Activated CD4-positive, alpha-beta memory T cell treated with anti-CD3 and anti-CD28 coated beads for 36 hours (primary cell): ENCODE measurements at places on chromosomes 6 and 20.

DNA sequence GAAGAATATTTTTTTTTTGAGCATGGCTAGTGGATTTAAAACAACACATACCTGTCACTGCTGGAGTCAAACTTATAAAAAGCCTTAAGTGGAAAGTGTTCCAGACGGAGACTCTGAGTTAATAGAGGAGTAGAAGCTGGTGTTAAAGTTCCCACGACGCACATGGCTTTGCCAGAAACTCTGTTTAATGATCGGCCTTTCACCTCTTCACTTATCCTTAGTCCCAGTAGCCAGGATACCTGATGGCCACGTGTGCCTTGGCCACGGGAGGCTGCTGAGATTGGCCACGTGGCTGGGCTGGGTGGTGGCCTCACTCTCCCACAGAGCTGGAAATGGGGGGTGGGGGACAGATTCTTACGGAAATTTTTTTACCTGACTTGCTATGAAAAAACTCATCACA is 333.1 kb downstream of the ZFAND3 start:
- H3K4me1 ChIP-seq, result no peaks in the 10 kb centered on the region
- DNase-seq, result no peak
- no peaks in the 10 kb centered on the region for H3K27me3 ChIP-seq
- no peak overlapping the region for H3K4me3 ChIP-seq
- H3K36me3 ChIP-seq, result peaks cover 4% of the 10 kb centered on the region

- no peak for DNase-seq
- H3K4me3 ChIP-seq, result no peak within 1 kb of the TSS
- no peaks in the 10 kb centered on the region for H3K4me1 ChIP-seq
- H3K27me3 ChIP-seq, result peaks cover 57% of the 10 kb centered on the region
- no peaks in the 10 kb centered on the region for H3K36me3 ChIP-seq
These were observed at the start of gene CDH4 for GRCh38 chr20:61251529-61252393. Gene CDH4 (plus strand): TSS chr20:61252261.

- H3K27me3 ChIP-seq, result peaks cover 15% of the 10 kb centered on the region
- no peaks in the 10 kb centered on the region for H3K4me1 ChIP-seq
- DNase-seq, result no peak
These were observed 85.5 kb downstream of the BMP7 start for GRCh38 chr20:57180954-57181353.

- no peak overlapping the region for H3K27ac ChIP-seq
- H3K27me3 ChIP-seq, result peaks cover 78% of the 10 kb centered on the region
- H3K4me3 ChIP-seq, result peak overlapping the region; percentile 20
- H3K4me1 ChIP-seq, result peaks cover 44% of the 10 kb centered on the region
- H3K36me3 ChIP-seq, result no peaks in the 10 kb centered on the region
- DNase-seq, result peak; percentile 14
These were observed 3.4 kb upstream of the TUBB2B start for GRCh38 chr6:3230900-3231246.

GRCh38 chr6:40912158-40912946 is 126.7 kb downstream of the UNC5CL start:
- peaks cover 13% of the 10 kb centered on the region for H3K27me3 ChIP-seq
- peaks cover 6% of the 10 kb centered on the region for H3K4me1 ChIP-seq
- no peak overlapping the region for H3K4me3 ChIP-seq
- no peaks in the 10 kb centered on the region for H3K36me3 ChIP-seq

GRCh38 chr20:37777988-37778659 is 84.3 kb downstream of the CTNNBL1 start:
- H3K36me3 ChIP-seq, result peaks cover 27% of the 10 kb centered on the region
- no peak overlapping the region for H3K27ac ChIP-seq
- no peak for DNase-seq
- no peaks in the 10 kb centered on the region for H3K27me3 ChIP-seq
- no peaks in the 10 kb centered on the region for H3K4me1 ChIP-seq

DNA sequence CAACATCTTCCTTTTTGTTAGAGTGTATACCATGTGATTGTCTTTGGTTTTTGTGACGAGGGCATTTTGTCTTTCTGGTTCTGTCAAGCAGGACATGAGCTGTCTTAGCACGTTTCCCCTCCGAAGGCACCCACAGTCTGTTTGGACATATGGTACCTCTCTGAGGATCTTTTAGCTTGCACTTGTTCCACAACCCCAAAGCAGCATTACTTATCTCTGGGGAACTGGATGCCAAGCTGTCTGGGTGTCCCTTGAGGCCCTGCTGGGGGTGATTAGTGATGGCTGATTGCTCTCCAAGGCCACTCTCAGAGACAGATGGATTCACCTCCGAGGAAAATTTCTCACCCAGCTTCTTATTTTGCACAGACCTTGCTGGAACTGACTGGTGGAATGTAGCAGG is 445.0 kb upstream of the CHD6 start:
- H3K27ac ChIP-seq, result no peak overlapping the region
- no peak overlapping the region for H3K4me3 ChIP-seq
- H3K36me3 ChIP-seq, result no peaks in the 10 kb centered on the region
- H3K27me3 ChIP-seq, result no peaks in the 10 kb centered on the region
- no peak for DNase-seq

DNA sequence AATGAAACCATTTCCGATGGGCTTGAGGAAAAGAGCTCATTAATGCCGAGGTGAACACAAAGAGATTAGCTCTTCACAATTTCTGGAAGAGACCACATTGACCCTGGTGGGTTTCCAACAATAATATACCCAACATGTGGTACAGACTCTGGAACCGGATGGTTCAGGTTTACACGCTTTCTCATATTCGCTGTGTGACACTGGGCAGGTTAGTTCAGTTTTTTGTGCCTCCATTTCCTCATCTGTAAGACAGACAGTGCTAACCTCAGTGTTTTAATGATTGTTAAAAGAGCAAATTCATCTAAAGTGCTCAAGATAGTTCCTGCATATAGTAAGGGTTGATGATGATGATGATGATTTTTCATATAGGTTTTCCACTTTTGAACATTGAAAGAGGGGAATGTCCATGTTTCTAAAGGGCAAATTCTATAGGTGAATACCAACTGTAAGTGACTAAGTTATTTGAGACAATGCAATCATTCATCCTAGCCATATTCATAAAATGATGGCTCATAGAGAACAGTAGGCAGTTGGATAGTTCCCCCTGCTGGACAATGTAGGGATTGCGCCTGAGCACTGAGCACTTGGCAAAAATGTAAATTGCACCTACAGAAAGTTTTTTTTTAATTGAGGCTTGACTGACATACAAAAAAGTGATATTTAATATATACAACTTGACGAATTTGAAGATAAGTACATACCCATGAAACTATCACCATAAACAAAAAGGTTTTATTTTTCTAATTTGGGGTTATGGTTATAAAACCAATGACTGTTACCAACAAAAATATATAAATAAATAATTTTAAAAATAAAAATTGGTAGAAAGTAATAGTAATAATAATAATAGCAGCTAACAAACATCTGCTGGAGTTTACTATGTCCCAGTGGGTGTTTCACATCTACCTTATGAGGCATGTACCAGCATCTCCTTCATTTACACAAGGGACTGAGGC is 2.1 kb upstream of the PERP start:
- no peak overlapping the region for H3K27ac ChIP-seq
- H3K27me3 ChIP-seq, result peaks cover 12% of the 10 kb centered on the region
- peak; percentile 89 for DNase-seq
- no peak overlapping the region for H3K4me3 ChIP-seq

DNA sequence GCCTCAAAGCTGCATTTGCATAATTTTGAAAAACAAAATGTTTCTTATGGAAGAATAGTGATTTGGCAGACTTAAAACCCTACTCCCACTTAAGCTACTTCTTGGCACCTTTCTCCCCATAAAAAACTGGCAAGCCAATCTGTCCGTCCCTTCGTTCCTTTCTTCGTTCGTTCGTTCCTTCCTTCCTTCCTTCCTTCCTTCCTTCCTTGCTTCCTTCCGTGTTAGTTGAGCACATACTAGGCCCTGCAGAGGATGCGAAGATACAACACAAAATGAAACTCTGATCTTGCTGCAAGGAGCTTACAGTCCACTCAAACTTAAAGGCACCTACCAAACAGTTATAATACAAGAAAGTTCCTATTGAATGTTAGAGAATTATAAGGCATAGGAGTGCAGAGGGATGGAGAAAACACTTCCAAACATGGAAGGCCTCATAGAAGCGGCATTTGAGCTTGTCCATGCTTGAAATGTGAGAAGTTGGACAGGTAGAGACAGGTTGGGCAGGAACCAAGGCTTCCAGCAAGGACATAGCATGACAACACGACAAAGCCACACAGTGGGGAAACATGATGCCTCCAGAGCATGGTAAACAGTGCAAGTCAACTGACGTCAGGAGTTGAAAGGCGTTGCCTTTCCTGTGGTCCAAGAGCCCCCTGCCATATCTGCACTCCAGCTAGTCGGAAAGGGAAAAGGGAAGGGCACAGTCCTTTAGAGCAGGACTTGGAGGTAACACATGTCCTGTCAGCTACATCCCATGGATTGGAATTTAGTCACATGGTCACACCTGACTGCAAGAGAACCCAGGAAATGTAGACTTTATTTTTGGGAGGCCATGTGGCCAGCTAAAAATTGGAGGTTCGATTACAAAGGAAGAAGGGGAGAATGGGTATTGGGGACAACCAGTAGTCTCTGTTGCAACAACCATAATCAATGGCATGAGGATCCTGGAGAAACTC is 7.0 kb downstream of the PNPLA1 start:
- DNase-seq, result no peak
- peaks cover 16% of the 10 kb centered on the region for H3K27me3 ChIP-seq
- H3K4me3 ChIP-seq, result no peak overlapping the region
- H3K27ac ChIP-seq, result no peak overlapping the region
- H3K36me3 ChIP-seq, result no peaks in the 10 kb centered on the region

DNA sequence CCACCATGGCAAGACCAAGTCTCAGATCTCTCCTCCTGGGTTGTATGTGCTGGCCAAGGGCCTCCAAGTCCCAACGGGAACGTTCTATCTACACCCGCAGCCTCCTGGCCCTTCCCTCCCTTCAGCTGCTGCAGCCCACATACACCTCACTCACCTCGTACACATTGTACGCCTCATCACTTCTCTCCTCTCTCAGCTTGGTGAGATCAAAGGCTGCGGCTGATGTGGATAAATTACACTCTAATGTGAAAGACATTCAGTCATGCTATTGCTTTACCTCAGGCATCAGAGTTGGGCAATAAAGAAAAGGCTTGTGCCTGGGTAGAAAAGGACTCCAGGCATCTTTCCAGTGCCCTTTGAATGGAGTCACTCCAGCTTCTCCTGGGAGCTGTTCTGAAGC is 135.3 kb upstream of the FOXQ1 start:
- H3K36me3 ChIP-seq, result no peaks in the 10 kb centered on the region
- no peaks in the 10 kb centered on the region for H3K4me1 ChIP-seq
- no peak overlapping the region for H3K4me3 ChIP-seq
- H3K27me3 ChIP-seq, result peaks cover 19% of the 10 kb centered on the region

DNA sequence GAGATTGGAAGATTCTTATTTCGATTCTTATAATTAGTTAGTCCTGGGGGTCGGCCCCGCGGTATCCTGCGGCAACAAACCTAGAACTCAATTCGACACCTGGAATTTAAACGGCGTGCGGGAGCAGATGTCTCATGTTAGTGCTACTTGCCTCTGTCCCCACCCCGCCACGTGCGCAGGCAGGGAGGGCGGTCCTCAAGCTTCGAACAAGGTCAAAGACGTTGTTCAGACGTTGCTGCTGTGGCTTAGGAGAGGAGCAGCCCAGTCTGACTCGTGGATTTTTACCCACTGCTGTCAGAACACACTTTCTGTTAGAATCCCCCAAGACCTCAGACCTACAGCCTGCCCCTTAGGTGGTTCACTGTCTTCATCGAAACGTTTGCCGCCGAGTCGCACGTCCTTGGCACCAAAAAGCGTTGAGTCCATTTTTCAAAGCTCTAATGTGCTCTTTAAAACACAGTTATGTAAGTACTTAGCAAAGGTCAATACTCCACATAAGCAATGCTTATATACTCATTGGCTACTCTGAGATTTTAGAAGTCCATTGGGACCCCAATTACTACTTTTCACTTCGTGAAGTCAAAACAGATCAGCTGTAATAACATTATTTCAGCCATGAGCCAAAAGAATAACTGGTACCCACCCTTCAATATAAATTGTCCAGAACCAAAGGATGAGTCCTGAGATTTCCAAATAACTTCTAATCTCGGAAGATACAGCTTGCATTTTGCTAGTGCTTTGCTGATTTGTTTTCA is 2.7 kb upstream of the C6orf62 start:
- peaks cover 24% of the 10 kb centered on the region for H3K4me1 ChIP-seq
- peaks cover 1% of the 10 kb centered on the region for H3K27me3 ChIP-seq
- peak overlapping the region; percentile 99 for H3K27ac ChIP-seq
- peaks cover 33% of the 10 kb centered on the region for H3K36me3 ChIP-seq
- no peak for DNase-seq

DNA sequence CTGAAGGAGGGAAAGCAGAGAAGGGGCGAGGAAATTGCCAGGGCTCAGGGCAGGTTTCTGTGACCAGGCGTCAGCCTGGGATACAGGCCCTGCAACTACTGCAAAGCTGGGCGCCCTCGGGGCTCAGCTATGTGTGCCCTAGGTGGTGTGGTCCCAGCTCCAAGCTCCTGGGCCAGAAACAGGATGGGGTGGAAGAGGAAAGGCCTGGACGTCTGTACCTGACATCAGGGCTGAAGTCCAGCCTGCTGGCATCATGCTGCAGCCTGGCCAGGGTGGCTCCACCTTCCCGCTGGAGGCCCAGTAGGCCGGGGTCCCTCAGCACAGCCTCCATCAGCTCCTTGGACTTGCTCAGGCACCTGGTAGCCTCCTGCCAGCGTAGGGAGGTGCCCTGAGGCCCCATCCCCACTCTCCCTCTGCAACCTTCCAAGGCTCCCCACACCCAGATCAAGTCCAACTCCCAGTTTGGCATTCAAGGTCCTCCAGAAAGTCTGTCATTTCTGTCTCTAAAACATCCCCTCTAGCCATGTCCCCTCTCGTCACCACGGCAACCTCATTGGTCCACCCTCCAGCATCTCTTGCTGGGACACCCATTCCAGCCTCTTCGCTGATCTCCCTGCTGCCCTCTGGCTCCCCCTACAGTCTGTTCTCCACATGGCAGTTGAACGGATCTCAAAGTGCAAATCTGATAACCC is 38.2 kb downstream of the KIAA1755 start:
- H3K27ac ChIP-seq, result no peak overlapping the region
- no peaks in the 10 kb centered on the region for H3K36me3 ChIP-seq
- no peak overlapping the region for H3K4me3 ChIP-seq
- peaks cover 2% of the 10 kb centered on the region for H3K27me3 ChIP-seq
- peak; percentile 73 for DNase-seq

- no peaks in the 10 kb centered on the region for H3K4me1 ChIP-seq
- no peak overlapping the region for H3K4me3 ChIP-seq
- no peak for DNase-seq
- H3K36me3 ChIP-seq, result no peaks in the 10 kb centered on the region
These were observed 17.1 kb downstream of the TGM3 start for GRCh38 chr20:2312876-2313275.

GRCh38 chr6:168533414-168533813 is 92.4 kb downstream of the SMOC2 start:
- no peaks in the 10 kb centered on the region for H3K36me3 ChIP-seq
- H3K4me1 ChIP-seq, result no peaks in the 10 kb centered on the region
- no peaks in the 10 kb centered on the region for H3K27me3 ChIP-seq
- no peak overlapping the region for H3K4me3 ChIP-seq
